ENCODE measurements at places on chromosomes 1 and 21.

- DNase-seq, result peak; percentile 14
Observed at GRCh38 chr1:214332946-214333798, 52.2 kb downstream of the SMYD2 start.

- no peak for DNase-seq
Observed at GRCh38 chr1:65791801-65792668, 660 bp upstream of the PDE4B start.

DNA sequence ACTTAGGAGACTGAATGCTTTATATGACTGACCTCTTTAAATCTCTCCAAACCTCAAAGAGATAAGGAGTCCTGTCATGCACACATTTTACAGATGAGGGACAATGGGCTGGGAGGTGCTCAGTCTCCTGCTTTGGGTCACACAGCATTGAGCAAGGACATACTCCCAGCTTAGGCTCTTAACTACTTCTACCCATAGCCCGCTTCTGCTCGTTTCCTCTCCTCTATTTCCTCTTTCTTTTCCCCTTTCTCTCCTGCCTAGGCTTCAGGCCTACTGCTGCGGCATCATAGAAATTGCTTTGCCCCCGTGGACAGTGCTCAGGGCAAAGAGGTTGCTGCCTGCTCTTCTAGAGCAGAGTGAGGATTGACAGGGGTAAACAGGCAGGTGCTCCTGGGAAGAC, 12.4 kb upstream of the ZNF691 start:
- no peak for DNase-seq

GRCh38 chr1:40704817-40705733, 13.6 kb downstream of the NFYC start:
- no peak for DNase-seq

- no peak for DNase-seq
Observed at GRCh38 chr1:202501281-202501680, 152.8 kb downstream of the PPP1R12B start.

DNA sequence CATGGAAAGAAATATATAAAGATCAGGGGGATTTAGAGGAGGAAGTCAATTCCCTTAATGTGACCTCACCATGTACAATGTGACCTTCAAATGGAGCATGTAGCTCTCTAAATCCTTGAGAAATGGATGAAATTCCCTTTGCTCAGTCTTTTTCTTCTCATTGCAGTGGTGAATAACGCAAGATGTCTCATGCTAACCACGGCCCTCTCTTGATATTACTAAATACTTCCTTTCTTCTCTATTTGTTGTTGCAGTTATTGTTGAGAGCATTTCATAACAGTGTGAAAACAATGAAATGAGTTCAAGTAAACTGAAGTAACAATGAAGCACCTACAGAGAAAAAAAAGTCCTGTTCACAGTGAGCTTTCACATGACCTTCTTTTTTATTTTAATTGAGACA, 55.6 kb downstream of the ZNF281 start:
- DNase-seq, result no peak

GRCh38 chr1:85884372-85885035, 176.3 kb upstream of the ZNHIT6 start:
- DNase-seq, result no peak

GRCh38 chr1:18278946-18279345, 171.3 kb downstream of the IGSF21 start:
- DNase-seq, result no peak

- peak; percentile 14 for DNase-seq
Observed at GRCh38 chr1:246971090-246971721, 36.7 kb downstream of the ZNF695 start.

DNA sequence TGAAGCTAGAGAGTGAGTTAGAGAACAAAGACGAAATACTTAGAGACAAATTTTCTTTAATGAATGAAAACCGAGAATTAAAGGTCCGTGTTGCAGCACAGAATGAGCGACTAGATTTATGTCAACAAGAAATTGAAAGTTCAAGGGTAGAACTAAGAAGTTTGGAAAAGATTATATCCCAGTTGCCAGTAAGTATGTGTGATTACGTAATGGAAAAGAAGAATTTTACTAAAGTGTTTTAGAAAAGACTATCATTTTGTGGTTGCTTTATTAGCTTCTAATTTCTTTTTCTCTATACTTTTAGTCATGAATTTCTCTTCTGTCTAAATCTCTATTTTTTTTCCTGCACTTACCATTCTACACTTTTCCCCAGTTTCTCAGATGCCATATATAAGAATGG, 26.7 kb downstream of the CCDC18 start:
- no peak for DNase-seq

DNA sequence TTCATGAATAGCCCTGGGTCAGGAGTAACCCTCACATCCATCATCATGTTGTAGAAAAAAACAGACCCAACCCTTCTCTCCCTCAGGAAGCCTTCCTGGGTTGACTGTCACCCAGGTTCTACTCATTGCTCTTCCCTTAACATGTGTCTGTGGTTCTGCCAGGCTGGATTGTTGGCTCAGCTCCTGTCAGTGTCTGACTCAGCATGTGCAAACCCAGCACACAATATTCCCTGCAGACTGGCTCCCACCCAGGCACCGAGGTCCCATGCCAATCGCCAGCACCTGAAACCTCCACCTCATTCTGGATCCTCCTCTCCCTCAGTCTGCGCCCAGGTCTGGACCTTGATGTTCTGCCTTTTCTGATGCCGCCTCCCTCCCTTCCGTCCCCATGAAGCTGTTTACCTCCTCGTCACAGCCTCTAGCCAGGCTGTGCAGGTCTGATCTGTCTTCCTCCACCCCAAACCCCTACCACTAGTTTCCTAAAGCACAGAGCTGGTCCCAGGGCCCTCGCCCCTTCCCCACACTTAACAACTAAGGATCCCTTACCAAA, 4.3 kb upstream of the S100A8 start:
- DNase-seq, result no peak

DNA sequence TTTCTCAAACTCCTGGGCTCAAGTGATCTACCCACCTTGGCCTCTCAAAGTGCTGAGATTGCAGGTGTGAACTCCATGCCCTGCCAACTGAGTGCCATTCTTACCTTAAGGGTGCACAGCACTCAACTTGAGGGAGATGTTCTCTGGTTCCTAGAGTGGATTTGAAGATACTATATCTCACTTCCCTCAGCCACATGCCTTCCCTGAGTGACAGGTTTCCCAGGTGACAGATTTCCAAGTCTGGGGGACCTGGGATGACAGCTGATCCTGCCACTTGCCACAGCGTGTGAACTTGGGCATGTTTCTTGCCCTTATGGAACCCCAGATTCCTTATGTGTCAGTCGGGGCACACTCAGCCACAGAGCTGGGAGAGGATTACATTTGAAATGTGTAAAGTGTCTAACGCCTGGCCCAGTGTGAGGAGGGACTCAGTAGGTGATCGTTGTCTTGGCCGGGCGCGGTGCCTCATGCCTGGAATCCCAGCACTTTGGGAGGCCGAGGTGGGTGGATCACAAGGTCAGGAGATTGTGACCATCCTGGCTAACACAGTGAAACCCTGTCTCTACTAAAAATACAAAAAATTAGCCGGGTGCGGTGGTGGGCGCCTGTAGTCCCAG, 29.6 kb upstream of the BTG2 start:
- DNase-seq, result no peak

DNA sequence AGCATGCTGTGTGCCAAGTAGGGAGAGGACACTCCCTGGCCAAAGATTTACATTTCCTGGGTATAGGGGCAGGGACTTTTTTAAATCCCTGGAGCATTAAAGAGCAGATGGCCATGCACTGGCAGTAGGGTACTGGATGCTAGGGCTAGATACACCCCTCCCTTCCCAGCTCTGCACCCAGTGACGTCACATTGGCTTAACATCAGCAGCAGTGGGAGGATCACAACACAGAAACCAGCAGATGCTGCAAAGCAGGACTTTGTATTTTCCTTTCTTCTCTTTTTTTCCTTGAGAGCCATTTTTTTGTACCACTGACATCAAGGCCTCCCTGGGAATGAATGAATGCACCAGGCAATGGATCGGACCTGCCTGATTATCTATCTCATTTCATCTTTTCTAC, 243.0 kb downstream of the KAZN start:
- DNase-seq, result no peak

Measured in AG09309 (cell line).